Dorsolateral prefrontal cortex (tissue), 122 donors: ENCODE measurements at places on chromosomes 16 and 17.

DNA sequence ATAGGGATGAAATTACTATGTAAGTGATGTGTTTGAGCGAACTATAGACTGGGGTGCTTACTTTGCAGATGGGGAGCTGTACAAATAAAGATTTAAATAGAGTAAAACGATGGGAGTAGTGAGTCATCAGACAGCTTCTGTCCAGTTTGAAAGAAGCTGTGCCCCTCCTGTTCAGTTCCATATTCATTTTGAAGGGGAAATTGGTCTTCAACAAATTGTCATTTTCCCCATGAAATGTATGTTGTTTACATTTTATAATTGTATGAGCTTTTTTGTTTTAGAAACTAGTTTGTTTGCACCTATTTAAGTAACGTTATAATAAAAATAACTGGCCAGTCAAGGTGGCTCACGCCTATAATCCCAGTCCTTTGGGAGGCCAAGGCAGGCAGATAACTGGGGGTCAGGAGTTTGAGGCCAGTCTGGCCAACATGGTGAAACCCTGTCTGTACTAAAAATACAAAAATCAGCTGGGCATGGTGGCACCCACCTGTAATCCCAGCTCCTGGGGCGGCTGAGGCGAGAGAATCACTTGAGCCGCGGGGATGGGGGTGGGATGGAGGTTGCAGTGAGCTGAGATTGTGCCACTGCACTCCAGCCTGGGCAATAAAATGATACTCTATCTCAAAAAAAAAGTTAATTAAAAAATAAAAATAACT, 20.2 kb downstream of the SEC14L1 start:
- DNase-seq, result no peak

GRCh38 chr17:40443196-40443987, at the start of gene IGFBP4:
TSS of gene IGFBP4 (plus strand) at chr17:40443450. CDS start at chr17:40443736, 286 bp downstream.
- DNase-seq, result peak; percentile 64

DNA sequence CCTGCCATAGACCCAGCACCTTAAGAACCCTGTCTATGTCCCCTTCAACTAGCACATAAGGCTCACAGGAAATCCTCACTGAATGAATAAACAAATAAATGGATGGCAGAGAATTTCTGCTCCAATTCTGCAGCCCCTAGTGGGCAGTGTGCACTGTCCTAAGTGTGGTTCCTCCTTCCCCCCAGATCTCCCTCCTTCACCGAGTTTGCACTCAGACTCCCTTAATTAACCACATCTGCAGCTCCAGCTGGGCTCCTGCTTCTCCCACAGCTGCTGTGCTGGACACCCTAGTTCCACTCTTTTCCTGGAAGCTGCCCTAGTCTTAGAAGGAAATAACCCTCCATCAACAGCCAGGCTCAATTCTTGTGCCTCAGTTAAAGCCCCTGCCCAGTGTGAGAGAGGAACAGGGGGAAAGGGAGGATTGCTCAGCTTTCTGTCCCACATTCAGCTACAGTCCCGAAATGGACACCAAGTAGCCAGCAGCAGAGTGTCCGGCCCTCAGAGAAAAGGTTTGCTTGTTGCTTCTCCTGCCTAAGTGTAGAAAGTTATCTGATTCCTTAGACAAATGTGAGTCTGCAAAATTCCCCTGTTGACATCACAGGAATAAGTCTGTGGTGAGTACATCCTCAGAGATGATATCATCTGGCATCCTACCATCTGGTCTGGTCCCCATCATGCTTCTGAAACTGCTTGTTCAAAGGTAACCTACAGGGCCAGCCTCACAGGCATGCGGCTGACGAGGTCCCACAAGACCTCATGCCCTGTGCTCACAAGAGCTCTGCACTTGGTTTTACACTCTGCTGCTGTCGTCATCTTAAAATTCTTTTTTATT, 12.3 kb downstream of the LRRC3C start:
- DNase-seq, result no peak

- no peak for DNase-seq
Observed at GRCh38 chr17:82356845-82357355, 2.1 kb upstream of the TEX19 start.
